Neural crest cell (in vitro differentiated cells): ENCODE measurements at places on chromosomes 6 and 20.

DNA sequence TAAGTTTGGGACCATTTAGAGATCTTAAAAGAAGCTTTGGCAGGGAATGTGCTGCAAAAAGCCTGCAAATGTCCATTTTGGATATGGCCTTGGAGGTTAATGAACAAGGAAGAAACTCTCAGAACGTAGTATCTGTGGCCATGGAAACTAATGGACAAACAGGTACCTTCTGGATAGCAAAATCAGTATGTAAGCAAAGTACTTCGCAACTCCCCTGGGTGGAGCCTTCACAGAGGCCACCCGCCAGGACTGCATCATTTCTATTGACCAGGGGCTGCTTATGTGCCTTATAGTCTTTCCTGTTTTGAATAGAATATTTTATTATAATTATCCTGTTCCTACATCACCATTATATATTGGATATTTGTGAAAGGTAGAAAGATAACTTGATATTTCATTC lies 510.8 kb upstream of the SYNCRIP start:
- DNase-seq = no peak

DNA sequence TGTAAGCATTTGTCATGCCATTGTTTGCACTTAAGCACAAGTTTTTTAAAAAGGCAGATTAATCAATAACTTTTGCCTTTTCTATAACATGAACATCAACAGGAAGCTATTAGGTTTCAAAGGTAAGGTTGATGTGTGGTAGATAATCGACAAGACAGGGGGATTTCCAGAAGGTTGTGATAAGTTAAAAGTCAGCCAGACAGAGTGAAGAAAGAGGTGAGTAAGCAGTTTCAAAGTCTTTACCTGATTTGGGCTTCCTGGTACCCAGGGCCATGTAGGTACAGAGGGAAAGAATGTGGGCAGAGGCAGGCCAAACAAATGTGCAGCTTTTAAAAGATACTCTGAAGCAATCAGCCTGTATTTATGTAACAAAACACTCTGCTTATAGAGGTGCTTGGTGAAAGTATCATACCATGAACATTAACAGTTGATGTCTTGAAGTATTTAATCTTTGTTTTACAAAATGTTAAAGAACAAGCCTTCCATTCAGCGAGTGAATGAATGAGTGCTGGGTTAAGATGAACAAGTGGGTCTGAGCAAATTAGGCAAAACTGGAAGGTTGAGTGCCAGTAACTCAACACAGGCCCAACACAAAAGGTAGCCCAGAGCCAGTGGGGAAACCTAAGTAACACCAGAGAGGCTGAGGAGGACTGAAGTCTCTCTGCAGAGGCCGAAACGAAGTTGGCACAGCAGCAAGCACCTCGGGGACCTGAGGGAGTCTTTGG lies 60.2 kb downstream of the LRRC1 start:
- no peak for DNase-seq

DNA sequence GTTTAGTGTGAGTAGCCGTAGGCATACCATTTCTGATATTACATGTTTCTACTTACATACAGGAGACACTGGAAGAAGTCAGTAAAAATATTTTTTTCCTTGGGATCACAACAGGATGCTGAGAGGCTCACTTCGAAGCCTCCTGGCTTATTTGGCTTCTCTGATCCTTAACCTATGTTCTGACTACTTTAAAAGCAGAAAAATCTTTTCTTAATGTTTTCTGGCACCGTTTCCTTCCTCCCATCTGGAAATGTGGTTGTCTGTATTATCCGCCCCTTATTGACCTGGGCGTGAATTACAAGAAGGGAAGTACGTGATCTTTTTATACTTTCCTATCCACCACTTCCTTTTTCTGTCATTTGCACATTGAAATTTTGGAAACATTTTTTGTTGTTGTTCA lies 379.6 kb downstream of the COL12A1 start:
- DNase-seq = no peak

DNA sequence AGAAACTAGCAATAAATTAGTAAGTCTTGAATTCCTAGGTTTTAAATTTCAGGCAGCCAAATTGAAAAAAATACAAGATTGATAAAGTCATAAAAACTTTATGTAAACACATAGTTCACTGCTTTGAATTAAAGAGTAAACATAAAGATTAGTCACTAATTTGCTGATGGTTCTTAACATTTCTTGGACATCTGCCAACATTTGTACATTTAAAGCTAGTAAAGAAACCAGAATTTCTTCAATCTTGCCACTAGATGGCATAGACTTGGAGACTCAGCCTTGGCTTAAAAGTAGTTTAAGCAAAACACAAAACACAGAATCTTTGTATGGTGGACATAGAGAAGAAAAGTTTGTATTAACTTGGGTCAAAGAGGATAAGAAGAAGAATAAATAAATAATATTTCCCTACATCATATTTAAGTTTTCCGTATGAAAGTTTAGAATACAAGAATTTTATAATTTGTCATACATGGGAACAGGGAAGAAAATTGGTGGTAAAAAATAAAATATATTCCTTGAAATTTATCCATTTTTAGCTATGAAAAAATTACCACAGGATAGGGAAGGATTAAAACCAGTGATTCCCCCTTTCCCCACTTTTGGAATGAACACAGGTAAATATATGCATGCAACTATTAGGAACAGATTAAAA lies 41.7 kb upstream of the FAM135A start:
- DNase-seq = no peak

DNA sequence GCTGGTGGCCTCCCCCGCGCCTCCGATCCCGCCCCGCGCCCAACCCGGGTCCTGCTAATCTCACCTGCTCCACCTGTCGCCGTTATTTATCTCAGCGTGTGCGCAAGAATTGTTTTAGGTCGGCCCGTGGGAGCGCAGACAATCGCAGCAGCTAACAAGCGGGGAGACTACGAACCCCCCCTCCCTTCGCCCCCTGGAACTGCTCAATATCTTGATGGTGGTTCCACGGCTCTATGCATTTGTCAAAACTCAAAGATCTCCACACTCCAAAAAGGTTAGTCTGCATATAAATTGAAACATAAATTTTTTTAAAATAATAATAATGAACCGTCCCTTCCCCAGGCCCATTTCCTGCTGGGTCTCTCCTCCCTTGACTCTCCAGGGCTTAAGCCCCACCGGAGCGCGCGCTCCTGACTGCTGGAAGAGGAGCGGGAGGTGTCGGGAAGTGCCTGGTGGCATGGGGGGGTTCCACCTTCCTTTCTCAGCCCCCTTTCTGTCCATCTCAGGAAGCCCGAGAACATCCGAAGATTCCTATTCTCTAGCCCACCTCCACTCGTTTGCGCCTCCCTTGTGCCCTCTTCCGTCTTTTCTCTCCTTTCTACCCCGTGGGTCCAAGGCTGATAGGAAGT lies 1.6 kb upstream of the MDGA1 start:
- no peak for DNase-seq

GRCh38 chr6:42294759-42295158 lies 77.1 kb upstream of the MRPS10 start:
- DNase-seq = no peak
